ENCODE measurements at places on chromosomes 16 and 17. TPM values are rescaled to one million over a fixed set of nuclear protein-coding genes. Genes with fewer than 3 reads are reported as not detected.

ASPHD1 gene
- total RNA-seq, result 1.2 TPM

EPX gene
- not detected for total RNA-seq

TK2 gene
- total RNA-seq, result 28.9 TPM

GPS2 gene
- 60.0 TPM for total RNA-seq
